ENCODE measurements at places on chromosomes 6 and 20. TPM values are rescaled to one million over a fixed set of nuclear protein-coding genes. Genes with fewer than 3 reads are reported as not detected.

DNA sequence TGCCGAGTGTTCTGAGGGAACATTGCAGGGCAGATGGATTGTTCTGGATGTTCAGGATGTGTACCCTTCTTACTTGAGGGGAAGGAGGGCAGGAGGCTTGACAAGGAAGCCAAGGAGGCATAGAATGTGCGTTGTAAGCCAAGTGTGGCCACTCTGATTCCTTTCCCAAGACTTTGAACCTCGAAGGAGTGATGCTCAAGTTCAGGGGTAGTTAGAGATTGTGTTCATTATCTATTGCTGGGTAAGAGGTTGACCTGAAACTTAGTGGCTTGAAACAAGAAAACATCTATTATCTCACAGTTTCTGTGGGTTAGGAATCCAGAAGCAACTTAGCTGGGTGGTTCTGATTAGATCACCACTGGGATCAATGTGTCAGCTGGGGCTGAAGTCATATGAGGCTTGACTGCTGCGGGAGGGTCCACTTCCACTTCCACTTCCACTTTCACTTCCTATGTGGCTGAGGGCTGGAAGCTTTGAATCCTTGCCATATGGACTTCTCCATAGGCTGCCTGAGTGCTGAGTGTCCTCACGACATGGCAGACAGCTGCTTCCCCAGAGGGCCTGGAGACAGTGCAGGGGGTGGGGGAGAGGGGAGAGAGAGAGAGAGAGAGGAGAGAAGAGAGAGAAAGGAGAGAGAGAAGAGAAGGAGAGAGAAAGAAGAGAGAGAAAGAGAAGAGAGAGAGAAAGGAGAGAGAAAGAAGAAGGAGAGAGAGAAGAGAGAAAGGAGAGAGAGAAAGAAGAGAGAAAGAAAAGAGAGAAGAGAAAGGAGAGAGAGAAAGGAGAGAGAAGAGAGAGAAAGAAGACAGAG, 6.9 kb upstream of the CD40 start:
- no peak overlapping the region for H3K27ac ChIP-seq
- no peaks in the 10 kb centered on the region for H3K36me3 ChIP-seq
- H3K4me3 ChIP-seq, result no peak overlapping the region
- peaks cover 11% of the 10 kb centered on the region for H3K4me1 ChIP-seq

DNA sequence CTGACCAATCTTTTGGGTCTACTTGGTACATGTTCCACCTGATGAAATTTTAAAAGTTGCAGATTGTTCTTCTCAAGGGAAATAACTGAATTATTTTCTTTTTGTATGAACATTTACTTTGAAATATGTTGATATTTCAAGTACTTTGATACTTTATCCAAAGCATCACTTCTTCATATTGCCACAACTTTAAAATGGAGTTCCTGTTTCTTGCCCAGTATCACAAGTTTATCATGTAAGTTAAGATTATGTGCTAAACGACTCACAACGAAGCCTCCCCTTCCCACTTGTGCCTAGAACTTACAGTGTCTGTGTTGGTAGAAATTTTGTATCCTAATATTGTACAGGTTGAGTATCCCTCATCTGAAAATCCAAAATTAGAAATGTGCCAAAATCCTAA, 108.4 kb downstream of the ARID1B start:
- peaks cover 5% of the 10 kb centered on the region for H3K36me3 ChIP-seq
- H3K4me1 ChIP-seq, result peaks cover 43% of the 10 kb centered on the region
- no peak overlapping the region for H3K27ac ChIP-seq

Gene SEC23B
- 69.6 TPM for total RNA-seq

GRCh38 chr6:36123270-36124139, 6.8 kb upstream of the MAPK13 start:
- peak; percentile 94 for DNase-seq
- peak overlapping the region; percentile 98 for H3K27ac ChIP-seq
- peaks cover 17% of the 10 kb centered on the region for H3K36me3 ChIP-seq
- H3K4me1 ChIP-seq, result peaks cover 90% of the 10 kb centered on the region

GRCh38 chr20:35600993-35601973, 14.3 kb upstream of the SPAG4 start:
- H3K36me3 ChIP-seq, result no peaks in the 10 kb centered on the region
- peak overlapping the region; percentile 63 for H3K4me3 ChIP-seq
- H3K27ac ChIP-seq, result no peak overlapping the region
- DNase-seq, result peak; percentile 83
